ENCODE measurements at places on chromosomes 3 and 15.
A peak's percentile ranks its signal among the peaks of the same experiment; 100 is the strongest.

GRCh38 chr3:170724599-170725280, 138.9 kb upstream of the SLC7A14 start:
- no peak for DNase-seq

DNA sequence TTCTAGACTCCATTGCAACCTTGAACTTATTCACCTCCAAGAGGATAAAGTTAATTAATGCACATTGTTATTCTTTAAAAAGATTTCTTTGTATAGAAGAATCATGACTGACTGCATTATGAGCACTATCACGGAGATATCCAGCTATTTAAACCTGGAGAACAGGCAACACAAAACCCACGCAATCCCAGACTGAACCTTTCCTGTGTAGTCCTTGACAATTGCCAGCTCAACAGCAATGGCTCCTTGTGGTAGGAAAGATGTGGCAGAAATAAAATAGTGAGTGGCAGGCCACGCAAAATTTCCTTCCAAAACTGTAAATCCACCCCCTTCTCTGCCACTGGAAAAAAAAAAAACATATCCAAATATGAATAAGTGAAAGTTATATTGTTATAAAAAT, 573.7 kb downstream of the EPHB1 start:
- DNase-seq = no peak

DNA sequence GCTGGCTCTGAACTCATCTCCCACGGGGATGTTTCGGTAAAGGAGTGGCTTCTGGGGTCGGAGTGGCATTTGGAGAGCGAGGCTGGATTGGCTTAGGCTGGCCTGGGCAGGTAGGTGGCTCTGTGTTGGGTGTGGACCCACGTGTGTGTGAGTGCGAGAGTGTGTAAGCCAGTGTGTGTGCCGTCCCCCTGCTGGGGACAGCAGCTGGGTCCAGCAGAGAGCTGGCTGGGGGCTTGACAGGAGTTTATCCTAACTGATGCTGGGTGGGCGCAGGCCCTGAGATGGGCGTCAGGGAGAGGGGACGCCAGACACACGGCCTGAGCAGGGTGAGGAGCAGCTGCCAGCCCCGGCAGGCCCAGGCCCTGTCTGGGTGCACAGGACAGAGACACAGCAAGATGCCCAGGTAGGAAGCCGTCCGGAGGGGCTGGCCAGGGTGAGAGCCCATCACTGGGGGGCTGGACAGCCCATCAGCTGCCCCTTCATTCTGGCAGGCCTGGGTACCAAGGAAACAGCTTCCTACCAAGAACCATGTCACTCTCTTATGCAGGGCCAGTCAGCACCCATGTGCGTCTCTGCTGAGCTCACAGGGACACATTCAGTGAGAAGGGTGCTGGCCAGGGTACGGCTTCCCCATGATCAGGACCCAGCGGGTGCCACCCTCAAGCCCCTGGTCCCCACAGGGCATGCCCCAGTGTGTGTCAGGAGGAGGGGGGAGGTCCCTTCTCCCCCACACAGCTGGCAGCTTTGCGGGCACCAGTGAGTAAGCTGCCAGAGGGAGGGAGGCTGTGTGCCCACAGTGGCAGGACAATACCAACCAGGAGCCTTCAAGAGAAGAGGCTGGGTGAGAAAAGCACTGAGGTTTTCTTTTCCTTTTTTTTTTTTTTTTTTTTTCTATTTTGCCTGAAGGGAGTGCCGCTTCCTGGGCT, 1.1 kb downstream of the PAK6 start:
- DNase-seq = no peak

DNA sequence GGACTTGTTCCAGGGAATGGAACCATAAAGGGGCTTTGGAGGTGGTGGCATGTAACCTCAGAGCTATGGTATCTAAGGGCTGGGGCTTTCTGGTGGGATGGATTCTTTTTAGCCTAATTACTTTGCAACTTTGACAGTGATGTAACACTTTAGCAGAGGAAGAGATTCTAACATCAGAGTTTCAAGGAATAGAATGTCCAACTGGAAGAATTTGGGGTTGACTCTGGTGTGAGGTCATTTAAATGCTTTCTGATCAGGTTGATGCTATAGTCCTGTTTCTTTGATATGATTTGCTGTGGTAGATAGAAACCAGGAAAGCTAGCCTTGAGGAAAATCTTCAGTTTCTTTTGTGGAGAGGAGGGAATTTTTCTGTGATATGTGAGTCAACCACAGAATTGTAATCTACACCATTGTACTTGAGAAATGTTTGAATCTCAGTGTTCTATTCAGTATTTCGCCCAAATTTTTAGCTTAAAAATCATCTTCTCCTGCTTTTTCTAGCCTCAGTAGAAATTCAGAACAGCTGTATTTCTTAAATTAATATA, 40.0 kb downstream of the ATP2C1 start:
- DNase-seq = no peak

DNA sequence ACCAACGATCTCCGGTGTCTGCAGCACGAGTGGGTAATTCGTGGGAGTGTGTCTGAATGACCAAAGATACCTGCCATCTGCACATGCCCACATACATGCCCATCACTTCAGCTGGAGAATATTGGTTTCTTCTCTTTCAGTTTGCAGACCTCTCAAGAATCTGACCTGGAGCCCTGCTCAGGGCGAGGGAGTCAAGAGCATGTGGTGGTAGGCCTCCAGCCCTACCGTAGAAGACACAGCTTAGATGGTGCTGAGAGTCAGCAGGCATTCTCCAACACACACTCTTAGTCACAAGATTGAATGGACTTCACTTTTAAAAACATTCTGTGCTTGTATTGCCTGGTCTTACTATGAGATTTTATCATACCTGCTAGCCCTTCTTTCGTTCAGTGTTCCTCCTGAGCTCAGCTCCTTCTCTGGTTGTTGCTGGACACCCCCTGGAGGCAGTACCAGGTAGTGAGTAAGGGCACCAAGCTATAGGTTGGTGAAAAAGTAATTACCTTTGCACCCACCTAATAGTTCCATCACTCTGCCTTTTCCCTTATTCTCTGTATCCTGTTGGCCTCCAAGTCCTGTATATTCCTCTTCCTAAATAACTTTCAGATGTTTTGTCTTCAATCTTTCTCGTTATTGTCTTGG, 252.0 kb downstream of the CACNA2D3 start:
- DNase-seq = peak; percentile 10

DNA sequence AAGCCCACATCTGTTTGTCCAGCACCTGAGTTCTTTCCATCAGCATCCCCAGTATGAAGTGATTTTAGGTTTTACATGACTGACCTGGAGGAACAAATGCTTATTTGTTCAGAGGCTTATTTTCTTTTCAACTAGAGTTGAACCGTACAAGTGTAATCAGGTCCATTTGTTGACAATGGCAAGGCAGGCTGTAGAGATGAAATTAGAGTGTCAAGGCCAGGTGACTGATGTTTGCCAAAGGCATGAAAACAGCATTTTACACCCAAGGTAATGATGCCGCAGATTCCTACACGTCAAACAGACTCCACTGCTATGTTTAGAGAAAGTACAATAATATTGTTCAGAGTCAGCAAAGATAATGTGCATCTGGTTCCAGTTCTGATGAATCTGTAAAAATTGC, 96.5 kb downstream of the KCNAB1 start:
- DNase-seq = no peak

- DNase-seq = no peak
Measured at GRCh38 chr3:160540551-160540950, 24.8 kb downstream of the KPNA4 start.

DNA sequence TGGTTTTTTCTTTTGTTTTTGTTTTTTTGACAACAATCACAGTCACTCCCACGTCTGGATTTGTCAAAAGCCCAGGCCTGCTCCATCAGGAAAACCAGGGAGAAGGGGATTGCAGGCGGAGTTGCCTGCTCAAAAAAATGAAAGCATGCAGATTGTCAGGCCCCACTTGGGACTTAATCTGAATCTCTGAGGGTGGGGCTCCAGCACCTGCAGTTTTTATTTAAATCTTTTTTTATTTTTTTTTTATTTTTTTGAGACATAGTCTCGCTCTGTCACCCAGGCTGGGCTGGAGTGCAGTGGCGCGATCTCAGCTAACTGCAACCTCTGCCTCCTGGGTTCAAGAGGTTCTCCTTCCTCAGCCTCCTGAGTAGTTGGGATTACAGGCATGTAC, 140.9 kb downstream of the FOXP1 start:
- no peak for DNase-seq

- DNase-seq = no peak
Measured at GRCh38 chr3:28903171-28903601, 377.7 kb upstream of the RBMS3 start.

DNA sequence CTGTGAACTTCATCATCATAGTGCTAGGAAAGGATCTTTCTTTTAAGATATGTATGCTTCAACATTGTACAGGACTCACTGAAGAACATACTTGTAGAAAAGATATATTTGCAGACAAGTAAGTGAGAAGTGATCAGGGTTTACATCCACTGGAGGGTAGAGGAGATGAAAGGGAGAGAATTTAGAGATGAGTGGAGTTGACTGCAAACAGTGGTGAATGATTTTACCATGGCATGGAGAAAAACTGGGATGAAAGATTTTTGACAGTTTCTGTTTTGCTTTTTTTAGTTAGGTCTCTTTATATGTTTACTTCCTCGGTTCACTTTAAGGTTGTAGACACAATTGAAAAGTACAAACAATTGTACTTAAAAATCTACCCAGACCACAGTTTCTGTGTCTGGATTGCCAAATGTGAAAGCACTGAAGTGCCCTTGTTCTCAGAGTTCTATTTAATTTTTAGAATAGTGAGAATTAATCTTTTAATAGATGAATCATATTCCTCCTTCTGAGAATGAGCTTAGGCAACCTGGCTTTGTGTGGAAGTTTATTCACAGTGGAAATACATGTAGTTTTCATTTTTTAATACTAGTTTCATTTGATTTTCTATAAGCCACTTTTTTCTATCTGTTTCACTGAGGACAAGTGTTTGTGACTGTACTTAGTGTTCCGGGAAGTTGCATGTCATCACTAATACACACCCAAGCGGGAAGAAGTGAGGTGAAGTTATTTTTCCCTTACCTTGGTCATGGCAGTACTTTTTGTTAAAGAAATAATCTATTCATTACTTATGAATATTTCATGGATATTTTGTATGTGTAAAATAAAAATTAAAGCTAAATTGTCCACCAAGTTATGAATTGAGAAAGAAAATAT, 1.8 kb upstream of the GPR171 start:
- no peak for DNase-seq

DNA sequence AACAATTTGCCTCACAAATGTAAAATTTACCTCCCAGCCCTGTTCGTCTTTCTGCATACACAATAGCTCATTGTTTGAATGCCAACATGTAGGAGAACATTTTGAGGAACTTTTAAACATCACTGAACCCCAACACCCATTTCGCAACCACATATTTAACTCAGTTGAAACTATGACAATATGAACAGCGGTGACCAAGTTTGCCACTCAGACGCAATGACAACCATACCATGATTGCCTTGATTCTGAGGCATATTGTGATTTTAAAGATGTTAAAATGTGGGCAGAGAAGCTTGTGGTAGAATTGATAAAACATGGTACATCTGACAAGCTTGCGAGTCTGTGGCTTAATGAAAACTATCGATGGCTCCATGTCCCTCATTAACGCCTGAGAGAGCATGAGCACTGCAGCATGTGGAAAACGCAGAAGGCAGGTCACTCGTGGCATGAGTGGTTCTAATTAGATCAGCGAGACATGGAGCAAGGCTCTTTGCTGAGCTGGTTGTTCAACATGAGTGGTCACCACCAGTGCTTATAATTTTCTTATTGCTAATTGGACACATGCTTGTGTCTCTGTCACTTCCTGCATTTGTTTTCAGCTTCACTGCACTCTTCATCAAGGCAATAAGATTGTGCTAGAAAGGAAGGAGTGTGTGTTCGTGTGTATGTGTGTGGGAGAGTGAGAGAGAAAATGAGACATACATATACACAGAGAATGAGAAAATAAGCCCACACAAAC, 116.8 kb downstream of the CHST2 start:
- DNase-seq = no peak

GRCh38 chr3:74624301-74624700, 9.8 kb upstream of the CNTN3 start:
- no peak for DNase-seq

GRCh38 chr15:78037779-78038305, 39.7 kb downstream of the TBC1D2B start:
- no peak for DNase-seq

- no peak for DNase-seq
Measured at GRCh38 chr3:143084856-143085731, 34.5 kb upstream of the CHST2 start.

DNA sequence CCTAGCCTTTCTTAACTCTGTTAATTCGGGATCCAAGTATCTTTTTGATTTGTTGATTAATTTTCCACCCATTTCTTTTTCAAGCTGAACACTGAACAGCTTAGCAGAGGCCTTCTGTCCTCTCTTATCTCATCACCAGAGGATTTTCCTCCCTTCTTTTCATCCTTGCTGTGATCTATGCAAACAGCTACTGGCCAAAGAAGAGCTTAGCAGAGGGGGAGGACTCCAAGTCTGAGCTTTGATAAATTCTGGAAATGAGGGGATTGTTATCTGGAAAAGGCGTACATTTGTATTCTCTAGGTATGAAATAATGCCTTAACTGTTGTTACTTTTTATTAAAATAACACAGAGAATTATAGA, 13.4 kb downstream of the DZIP3 start:
- DNase-seq = no peak
